ENCODE measurements at places on chromosomes 7 and 10.

- no peak for ATAC-seq
These were observed 2.8 kb downstream of the CALML3 start for GRCh38 chr10:5527332-5528200.

GRCh38 chr10:116307455-116307854, 16.8 kb upstream of the CCDC172 start:
- ATAC-seq = no peak

GRCh38 chr7:99456288-99456687, 9.7 kb downstream of the ATP5MF start:
- no peak for ATAC-seq

GRCh38 chr10:80104066-80104926, 25.8 kb downstream of the TMEM254 start:
- peak; percentile 80 for ATAC-seq
